ENCODE measurements at places on chromosomes 12 and 14.

- no peak for DNase-seq
Observed at GRCh38 chr14:101363880-101364391, 197.4 kb upstream of the DIO3 start.

GRCh38 chr12:32877601-32878459, 18.7 kb downstream of the PKP2 start:
- no peak for DNase-seq

- DNase-seq, result no peak
Observed at GRCh38 chr14:102508774-102509745, 516 bp downstream of the ANKRD9 start.

- no peak for DNase-seq
Observed at GRCh38 chr14:72774141-72774540, 119.8 kb downstream of the DPF3 start.

DNA sequence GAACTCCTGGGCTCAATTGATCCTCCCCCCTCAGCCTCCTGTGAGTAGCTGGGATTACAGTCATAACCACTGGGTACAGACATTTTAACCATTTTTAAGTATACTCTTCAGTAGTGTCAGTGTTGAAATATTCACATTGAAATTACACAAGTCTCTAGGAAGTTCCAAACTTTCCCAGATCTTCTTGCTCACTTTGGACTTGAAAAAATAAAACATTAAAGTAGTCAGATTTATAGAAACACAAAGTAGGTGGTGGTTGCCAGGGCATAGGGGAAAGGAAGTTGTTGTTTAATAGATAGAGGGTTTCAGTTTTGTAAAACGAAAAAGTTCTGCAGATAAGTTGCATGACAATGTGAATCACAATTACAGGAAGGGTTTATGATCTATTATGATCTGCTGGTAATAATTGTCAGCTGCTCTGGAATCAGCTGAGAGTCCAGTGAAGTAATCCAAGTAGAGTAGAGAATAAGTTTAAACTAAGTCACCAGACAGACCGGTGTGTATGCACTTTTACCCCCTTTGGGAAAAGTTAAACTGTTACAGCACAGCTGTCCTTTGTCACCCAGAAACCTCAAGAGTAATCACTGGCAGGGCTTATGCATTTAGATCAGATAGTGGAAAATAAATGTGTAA, 27.4 kb downstream of the PCNX1 start:
- DNase-seq, result no peak

DNA sequence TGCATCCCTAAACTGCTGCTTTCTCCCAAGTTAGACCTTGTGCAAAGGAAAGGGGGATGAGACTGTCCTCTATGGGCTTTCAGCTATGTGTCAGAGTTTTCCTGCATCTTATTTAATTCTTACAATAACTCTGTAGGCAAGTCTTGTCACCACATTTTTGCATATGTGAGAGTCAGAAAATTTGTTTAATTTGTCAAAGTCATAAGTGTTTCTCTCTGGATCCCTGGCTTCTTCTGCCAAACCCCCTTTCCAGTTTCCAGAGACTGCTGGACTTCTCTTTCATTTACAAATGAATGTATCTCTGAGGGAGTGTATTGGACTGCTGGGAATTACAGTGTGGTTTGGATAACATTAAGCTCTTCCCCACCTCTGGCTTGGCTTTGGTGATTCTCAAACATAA, 877.6 kb upstream of the SEL1L start:
- DNase-seq, result no peak

GRCh38 chr14:80844872-80845271, 96.7 kb downstream of the CEP128 start:
- DNase-seq, result no peak

DNA sequence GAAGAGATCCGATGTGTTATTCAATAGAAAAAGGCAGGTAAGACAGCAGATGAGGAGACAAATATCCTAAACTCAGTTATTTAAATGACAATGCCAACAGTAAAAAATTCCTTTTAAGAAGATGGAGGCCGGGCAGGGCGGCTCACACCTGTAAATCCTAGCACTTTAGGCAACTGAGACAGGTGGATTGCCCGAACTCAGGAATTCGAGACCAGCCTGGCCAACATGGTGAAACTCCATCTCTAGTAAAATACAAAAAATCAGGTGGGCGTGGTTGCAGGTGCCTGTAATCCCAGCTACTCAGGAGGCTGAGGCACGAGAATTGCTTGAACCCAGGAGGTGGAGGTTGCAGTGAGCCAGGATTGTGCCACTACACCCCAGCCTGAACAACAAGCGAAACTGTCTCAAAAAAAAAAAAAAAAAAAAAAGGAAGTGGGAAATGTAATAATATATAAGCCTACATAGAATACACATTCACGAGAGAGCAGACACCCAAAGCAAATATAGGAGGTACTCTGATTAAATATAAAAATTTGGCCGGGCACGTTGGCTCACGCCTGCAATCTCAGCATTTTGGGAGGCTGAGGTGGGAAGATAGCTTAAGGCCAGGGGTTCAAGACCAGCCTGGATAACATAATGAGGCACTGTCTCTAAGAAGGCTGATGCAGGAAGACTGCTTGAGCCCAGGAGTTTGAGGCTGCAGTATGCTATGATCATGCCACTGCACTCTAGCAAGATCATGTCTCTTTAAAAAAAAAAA, 19.0 kb downstream of the CORO1C start:
- DNase-seq, result no peak

DNA sequence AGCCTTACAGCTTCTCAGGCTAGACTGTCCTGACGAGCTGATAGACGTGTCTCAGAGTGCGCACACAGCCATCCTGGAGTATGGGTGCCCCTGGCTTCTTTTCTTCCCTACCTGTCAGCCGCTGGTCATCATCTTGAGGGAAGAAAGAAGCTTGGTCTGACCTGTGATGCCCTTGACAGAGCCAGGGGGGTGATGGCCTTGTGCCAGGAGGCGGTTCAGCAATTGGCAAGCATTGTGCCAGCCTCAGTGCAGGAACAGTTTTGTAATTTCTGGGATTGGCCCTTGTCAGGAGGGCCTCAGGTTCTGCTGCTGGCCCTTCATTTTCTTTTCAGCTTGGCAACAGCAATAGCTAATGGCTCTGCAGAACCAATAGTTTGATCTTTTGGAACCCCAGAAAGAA, 80.1 kb downstream of the ADCK1 start:
- no peak for DNase-seq
